ENCODE measurements at places on chromosomes 7 and 10.

DNA sequence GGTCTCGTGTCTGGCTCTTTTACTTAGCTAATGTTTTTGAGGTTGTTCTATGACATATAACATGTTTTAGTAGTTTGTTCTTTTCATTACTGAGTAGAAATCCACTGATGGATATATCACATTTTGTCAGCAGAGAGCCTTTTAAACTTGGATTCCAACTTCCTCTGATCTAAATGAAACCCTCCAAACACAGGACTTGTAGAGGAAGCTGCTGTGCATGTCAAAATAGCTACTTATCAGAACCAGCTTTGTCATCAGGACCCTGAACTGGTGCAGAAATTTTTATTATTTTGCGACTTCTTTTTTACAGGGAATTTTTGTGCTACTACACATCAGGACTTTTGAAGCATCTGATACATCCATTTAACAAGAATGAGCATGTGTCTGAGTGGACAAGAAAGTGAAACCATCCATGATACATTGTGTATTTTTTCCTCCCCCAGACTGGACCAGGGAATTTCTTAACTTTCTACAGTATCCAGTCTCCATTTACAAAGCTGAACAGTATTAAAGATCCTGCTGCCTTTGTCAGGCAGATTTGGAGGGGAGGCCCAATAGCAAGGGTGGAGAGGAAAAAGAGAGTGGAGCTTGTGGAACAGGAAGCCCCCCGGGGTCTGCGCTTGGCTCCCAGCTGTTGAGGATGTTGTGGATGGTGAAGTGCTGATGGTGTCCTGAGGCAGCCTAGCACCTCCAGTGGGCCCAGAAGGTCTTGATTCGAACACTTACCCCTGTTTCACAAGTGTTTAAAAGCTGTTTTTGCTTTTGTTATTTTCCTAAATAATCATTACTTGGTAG is 29.3 kb upstream of the MTPAP start:
- DNase-seq, result no peak

GRCh38 chr7:77428777-77429231 is 12.7 kb upstream of the GSAP start:
- no peak for DNase-seq

DNA sequence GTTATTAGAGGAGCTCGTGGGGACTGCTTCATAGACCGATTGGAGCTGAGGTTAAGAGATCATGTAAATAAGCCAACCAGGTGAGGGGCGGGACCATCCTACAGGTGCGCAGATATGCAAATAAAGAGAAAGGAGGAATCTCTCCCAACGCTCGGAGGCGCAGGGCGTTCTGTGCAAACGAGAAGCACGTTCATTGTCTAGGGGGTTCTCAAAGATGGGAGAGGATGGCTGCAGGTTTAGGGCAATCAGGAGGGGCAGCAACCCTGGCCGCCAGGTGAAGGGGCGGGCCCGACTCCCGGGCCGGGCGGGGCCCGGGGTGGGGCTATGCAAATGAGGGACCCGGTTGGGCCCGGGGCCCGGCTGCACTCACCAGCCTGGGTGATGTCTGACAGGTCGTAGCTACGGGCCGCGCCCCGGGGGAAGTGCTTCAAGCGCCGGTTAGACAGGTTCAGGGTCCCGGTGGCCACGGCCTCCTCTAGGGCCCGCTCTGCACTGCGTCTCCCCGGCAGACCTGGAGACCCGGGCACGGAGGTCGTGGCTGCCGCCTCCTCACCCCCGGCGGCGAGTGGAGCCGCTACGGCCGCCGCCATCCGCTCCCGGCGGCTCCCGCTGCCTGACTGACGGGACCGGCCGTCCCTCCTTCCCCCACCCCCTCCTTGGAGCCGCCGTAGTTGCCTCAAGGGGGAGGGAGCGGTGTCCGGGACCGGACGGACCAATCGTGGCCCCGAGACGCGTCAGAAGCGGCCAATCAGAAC is at the start of gene LRCH4:
LRCH4 (minus strand) TSS at position 619 of the 755 bp plus-strand sequence; CDS start at position 590, 29 bp downstream.
- no peak for DNase-seq

GRCh38 chr7:75596727-75597614 is 104.9 kb downstream of the SPDYE5 start:
- DNase-seq, result no peak

- peak; percentile 23 for DNase-seq
Measured at GRCh38 chr7:22782616-22783232, 39.9 kb downstream of the TOMM7 start.

GRCh38 chr10:122176232-122177213 is 94.6 kb upstream of the BTBD16 start:
- DNase-seq, result no peak

DNA sequence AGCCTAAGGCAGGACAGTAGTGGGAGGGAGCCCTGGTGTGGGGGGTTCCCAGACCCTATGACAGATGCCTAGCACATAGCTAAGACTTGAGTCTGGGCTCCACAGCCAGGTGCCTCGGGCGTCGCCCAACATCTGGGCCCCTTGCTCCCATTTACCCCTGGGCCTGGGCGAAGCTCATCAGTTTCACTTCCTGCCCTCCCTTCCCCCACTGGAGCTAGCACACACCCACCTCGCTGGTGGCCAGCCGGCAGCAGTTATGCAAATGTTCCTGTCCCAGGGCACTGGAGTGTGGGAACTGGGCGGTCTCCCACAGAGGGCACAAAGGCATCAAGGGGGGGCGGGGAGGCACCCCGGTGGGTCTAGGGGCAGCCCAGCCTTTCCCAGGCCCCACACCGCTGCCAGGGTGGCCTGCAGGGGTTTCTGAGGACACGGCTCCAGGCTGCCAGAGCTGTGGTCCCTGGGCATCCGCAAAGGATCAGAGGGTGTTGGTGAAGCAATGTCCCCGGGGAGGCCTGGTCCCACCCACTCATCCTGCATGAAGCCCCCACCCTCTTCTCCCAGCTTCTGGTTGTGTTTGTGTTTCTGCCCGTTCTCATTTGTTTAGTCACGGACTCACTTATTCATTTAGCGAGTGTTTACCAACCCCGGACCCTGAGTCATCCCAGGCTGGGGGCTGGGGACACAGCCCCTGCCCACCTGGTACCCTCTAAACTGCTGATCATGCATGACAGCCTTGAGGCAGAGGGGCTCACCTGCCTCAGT is 20.4 kb downstream of the SH2B2 start:
- DNase-seq, result no peak

DNA sequence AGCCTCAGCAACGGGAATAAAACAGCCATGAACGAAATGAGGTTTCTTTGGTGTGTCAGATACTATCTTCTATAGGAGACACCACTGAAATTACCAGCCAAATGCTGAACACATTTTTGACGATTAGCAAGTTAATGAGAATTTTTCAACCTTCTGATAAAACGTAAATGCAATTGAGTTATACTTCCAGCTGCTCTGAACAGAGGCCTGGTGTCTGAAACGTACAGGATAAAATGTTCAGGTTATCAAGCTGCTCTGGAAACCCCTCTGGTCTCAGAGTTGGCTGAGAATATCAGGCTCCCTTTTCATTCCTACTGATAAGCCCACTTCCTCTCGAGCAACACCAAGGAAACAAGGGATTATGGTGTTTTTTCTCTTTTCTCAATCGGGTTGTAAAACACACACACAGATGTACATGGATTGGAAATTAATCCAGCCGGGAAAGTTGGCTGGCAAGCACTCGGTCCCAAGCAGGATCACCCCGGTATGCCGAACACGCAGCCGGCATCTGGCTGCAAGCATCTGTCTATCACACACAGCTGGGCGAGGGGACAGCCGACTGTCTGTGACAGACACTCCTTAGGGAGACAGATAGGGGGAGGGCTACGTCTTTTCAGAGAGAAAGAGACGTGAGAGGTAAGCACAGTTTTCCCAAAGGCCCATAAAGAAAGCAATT is 171.8 kb downstream of the PRKAG2 start:
- DNase-seq, result no peak

GRCh38 chr7:69531050-69531449 is 67.2 kb upstream of the AUTS2 start:
- no peak for DNase-seq

DNA sequence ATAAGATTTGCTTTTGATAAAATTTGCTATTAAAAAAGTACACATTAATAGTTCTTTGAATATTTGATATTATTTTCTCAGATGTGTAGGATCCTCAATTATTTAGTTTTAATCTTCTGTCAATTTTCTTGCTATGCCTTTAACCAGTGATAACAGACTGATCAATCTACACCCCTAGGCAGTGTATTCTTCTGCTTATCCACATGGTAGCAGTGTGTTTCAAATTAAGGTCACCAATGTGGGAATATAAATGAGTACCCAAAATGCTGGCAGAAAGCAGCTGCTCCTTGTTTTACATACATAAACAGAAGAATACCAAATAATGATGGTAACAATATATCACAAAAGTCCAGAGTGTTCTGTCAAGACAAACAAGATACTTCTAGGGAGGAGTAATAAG is 87.0 kb downstream of the SKAP2 start:
- DNase-seq, result no peak

DNA sequence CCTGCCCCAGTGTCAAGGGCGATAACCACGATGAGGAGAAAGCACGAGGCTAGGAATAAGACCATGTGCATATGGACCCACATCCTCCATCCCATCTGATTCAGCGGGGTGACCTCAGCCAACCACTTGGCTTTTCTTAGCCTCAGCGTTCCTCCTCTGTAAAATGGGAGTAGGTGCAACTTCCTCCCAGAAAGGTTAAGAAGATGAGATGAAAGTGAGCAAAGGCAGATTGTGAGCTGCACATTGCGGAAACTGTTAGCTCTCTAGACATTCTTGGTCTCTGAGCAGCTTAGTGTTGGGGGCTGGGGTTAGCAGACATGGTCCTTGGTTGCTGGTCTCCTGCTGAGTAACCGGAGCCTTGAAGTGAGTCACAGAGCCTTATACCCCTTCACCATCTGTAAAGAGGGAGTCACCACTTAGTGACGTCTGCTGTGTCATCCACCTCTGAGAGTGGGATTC is 497.3 kb upstream of the GALNT17 start:
- DNase-seq, result no peak

- DNase-seq, result no peak
Measured at GRCh38 chr10:62527019-62527827, 153.1 kb downstream of the ZNF365 start.

GRCh38 chr10:71634531-71635164 is 84.9 kb downstream of the C10orf105 start:
- no peak for DNase-seq

GRCh38 chr10:71589617-71590551 is 129.7 kb downstream of the C10orf105 start:
- no peak for DNase-seq

- DNase-seq, result no peak
Measured at GRCh38 chr10:129963641-129964501, at the start of gene EBF3. Gene EBF3, minus strand, starts transcription at chr10:129964274. Its CDS starts 506 bp downstream, at chr10:129963768.

DNA sequence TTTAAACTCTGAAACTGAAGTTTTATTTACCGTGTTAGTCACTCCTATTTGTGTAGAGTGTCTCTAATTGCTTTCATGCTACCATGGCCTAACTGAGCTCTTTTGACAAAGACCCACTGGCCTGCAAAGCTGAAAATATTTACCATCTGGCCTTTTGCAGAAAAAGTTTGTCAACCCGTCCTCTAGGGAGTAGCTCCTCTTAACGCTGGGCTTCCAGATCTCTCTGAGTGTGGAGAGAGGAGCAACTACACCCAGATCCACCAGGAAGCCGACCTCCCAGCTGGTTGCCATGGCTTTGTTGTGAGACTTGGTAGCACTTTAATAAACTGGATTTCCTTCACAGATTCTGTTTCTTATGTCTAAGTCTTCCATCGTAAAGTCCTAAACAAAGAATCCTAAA is 4.2 kb upstream of the C10orf71 start:
- no peak for DNase-seq

- DNase-seq, result no peak
Measured at GRCh38 chr7:98178762-98179490, 32.3 kb upstream of the BHLHA15 start.

GRCh38 chr7:25069900-25070443 is 55.1 kb downstream of the CYCS start:
- no peak for DNase-seq

- DNase-seq, result no peak
Measured at GRCh38 chr10:71998840-71999194, 34.6 kb downstream of the CHST3 start.

- DNase-seq, result no peak
Measured at GRCh38 chr7:93704217-93704616, 129.7 kb upstream of the CALCR start.

DNA sequence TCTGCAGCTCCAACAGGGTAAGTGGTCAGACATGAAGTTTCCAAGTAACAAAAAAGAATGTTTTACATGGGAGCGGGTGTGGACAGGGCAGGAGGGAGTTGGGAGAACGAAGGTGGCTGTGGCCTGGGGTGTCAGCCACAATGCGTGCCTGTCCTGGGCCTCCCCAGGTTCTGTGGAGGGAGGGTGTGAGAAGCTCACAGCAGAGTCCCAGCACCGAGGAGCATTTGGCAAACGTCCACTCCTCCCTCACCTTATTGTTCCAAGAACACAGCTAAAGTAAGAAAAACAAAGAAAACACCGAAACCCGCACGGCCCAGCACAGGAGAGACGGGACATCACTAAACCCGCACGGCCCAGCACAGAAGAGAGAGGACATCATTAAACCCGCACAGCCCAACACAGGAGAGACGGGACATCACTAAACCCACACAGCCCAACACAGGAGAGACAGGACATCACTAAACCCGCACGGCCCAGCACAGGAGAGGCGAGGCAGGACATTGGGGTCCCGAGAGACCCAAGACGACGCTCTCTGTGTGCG is 226.4 kb downstream of the MAD1L1 start:
- DNase-seq, result no peak

DNA sequence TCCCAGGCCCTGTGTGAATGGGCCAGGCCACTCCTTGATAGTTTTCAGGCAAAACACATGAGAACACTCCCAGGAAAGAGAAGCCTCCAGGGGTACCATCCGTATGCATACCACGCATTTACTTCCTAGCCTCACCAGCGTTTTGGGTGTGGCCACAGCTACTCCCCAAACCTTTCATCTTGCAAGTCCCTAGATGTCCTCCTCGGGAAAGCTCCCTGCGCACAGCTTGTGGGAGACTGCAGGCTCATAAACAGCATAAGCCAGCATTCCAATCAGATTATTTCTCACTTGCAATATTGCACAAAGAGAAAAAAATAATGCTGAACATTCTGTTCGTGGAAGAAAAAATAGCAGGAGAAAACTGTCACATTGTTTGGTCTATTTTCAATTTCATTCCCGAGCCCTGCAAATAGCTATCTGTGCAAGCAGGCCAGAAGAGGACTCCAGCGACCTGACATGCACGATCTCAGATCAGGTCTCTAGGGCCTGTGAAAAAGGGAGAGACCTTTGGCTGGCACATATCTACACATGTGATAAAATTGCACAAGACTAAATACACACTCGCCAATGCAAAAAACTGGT is 175.6 kb downstream of the PLXNA4 start:
- DNase-seq, result no peak

GRCh38 chr10:44923611-44924010 is 12.5 kb downstream of the TMEM72 start:
- DNase-seq, result no peak

DNA sequence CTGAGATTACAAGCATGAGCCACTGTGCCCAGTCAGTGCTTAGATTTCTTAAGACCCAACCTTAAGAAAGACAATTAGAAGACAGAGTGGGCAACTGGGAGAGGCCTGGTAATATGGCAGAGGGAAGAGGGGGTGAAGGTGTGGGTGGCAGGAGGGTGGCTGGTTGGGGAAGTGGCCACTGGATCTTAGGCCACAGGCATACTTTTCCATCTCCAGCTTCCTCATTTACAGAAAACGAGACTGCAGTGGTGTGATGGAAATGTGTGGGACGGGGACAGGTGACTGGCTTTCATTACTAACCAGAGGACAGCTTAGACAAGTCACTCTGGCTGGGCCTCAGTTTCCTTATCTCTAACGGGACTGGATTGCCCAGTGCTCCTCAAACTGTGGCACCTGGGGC is 1.0 kb upstream of the FFAR4 start:
- no peak for DNase-seq

Measured in stimulated activated CD4-positive, alpha-beta T cell treated with anti-CD3 and anti-CD28 coated beads, Interleukin-1b, Interleukin-23, amount 100 ng/mL, for 1 hour (primary cell).